ENCODE measurements at places on chromosomes 12 and 14. TPM values are rescaled to one million over a fixed set of nuclear protein-coding genes. Genes with fewer than 3 reads are reported as not detected.
A peak's percentile ranks its signal among the peaks of the same experiment; 100 is the strongest.

DNA sequence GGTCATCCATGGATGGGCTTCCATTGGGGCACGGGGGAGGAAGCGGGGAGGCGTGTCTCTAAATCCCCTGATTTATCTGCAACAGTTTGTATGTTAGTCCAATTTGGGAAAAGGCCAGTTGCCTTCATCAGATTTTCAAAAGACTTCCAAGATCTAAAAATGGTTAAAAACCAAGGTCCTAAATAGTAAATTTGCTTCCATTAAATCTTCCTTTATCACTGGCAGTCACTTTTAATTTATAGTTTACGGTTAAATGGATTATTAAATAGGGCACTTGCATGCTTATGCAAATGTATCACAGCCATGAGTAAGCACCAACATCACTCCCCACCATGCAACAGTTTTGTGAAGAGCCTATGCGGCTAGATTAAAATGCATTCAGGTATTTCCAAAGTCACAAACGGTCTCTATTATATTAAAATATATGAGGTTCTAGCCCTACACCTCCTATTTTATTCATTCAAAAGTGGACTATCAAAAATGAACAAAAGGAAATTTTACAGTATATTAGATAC is 108.2 kb upstream of the GPHB5 start:
- no peak overlapping the region for H3K27ac ChIP-seq
- peaks cover 2% of the 10 kb centered on the region for H3K36me3 ChIP-seq
- H3K27me3 ChIP-seq: no peaks in the 10 kb centered on the region
- H3K4me1 ChIP-seq: no peaks in the 10 kb centered on the region

GRCh38 chr14:60771117-60771516 is 36.6 kb downstream of the MNAT1 start:
- no peaks in the 10 kb centered on the region for H3K36me3 ChIP-seq
- H3K27ac ChIP-seq: no peak overlapping the region
- H3K27me3 ChIP-seq: no peaks in the 10 kb centered on the region
- no peak for DNase-seq
- no peak overlapping the region for H3K4me3 ChIP-seq
- H3K4me1 ChIP-seq: no peaks in the 10 kb centered on the region

GRCh38 chr12:63816031-63816430 is 28.5 kb upstream of the SRGAP1 start:
- H3K27ac ChIP-seq: no peak overlapping the region
- no peak for DNase-seq
- no peaks in the 10 kb centered on the region for H3K27me3 ChIP-seq
- no peaks in the 10 kb centered on the region for H3K36me3 ChIP-seq
- no peaks in the 10 kb centered on the region for H3K4me1 ChIP-seq

DNA sequence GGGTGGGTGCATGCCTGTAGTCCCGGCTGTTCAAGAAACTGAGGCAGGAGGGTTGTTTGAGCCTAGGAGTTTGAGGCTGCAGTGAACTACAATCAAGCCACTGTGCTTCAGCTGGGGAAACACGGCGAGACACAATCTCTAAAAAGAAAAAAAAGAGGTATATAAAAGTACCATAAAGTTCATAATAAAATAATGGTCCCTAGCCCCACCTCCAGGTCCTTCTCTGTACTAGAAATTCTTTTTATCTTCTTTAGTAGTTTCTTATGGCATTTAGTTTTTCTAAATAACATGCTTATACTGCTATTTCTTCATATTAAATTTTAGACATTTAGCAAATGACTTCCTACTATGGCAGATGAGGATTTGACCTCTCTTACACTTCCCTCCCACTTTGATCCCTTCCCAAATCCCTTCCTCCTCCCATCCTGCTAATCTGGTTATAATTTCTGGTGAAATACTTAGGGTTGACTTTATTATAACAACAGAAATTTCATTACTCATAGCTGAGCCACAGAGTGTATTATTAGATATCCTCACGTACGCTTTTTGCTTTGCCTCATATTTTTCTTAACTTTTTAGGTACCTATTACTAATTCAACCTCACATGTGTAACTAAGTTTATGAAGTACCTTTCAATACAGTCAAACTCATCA is 94.7 kb downstream of the SLC41A2 start:
- no peak for DNase-seq
- H3K36me3 ChIP-seq: no peaks in the 10 kb centered on the region
- H3K4me1 ChIP-seq: no peaks in the 10 kb centered on the region
- H3K27me3 ChIP-seq: no peaks in the 10 kb centered on the region
- no peak overlapping the region for H3K27ac ChIP-seq

DNA sequence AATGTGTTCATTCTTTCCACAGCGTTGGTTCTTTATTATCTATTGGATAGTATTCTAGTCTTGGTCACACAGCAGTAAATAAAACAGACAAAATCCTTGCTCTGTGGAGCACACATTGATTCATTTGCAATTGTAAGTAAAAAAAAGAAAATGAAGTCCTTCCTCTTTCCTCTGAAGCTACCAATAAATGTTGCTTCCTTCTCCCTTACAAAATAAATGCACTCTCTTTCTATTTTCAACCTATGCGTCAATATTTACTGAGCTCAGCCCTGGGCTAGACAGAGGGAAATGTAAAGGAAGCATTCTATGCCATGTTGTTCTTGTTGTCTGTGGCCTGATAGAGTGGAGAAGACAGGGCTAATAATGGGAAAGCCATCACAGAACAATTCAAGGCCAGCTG is 2.9 kb downstream of the ABHD12B start:
- H3K36me3 ChIP-seq: no peaks in the 10 kb centered on the region
- H3K4me1 ChIP-seq: no peaks in the 10 kb centered on the region

- no peaks in the 10 kb centered on the region for H3K4me1 ChIP-seq
- no peak overlapping the region for H3K27ac ChIP-seq
- H3K4me3 ChIP-seq: no peak overlapping the region
- DNase-seq: no peak
- H3K36me3 ChIP-seq: no peaks in the 10 kb centered on the region
Observed at GRCh38 chr14:31505411-31505810, 17.6 kb upstream of the GPR33 start.

GRCh38 chr12:84492351-84492883 is 420.2 kb downstream of the SLC6A15 start:
- DNase-seq: no peak
- H3K4me3 ChIP-seq: no peak overlapping the region
- no peaks in the 10 kb centered on the region for H3K36me3 ChIP-seq
- H3K27ac ChIP-seq: no peak overlapping the region

GRCh38 chr12:107564946-107565345 is 120.7 kb upstream of the PWP1 start:
- no peaks in the 10 kb centered on the region for H3K27me3 ChIP-seq
- DNase-seq: peak; percentile 59
- no peaks in the 10 kb centered on the region for H3K36me3 ChIP-seq
- H3K27ac ChIP-seq: no peak overlapping the region
- peaks cover 13% of the 10 kb centered on the region for H3K4me1 ChIP-seq

DNA sequence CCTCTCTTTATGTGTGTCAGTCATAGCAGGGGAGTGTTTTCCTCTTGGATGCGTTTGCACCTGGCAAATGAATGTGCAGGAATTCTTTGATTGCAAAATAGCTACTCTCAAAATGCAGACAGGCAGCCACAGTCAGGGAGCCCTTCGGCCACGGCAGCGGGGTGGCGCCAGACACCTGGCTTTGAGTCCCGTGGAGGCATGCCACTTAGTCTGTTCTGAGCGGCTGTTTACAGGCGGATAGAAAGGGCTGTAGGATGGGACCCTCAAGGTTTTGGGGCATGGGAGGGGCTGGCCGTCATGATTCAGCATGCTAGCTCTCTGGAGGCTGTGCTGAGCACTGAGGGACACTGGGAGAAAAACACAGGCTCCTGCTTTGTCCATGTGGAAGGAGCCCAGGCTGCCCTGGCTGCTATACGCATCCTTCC is 117.1 kb downstream of the SLC25A47 start:
- H3K4me3 ChIP-seq: no peak overlapping the region
- no peaks in the 10 kb centered on the region for H3K27me3 ChIP-seq
- peaks cover 19% of the 10 kb centered on the region for H3K4me1 ChIP-seq
- no peaks in the 10 kb centered on the region for H3K36me3 ChIP-seq

GRCh38 chr12:117921929-117922777 is 46.6 kb downstream of the KSR2 start:
- no peak overlapping the region for H3K27ac ChIP-seq
- no peaks in the 10 kb centered on the region for H3K4me1 ChIP-seq
- no peak overlapping the region for H3K4me3 ChIP-seq
- H3K27me3 ChIP-seq: no peaks in the 10 kb centered on the region
- DNase-seq: no peak

Gene MYRFL
- polyA plus RNA-seq: 14.9 TPM

Gene ANKRD33
- polyA plus RNA-seq: 0.06 TPM

Gene CBLN3
- polyA plus RNA-seq: 5.6 TPM

Gene ADCY4
- polyA plus RNA-seq: 10.5 TPM

Gene SIX4
- 0.40 TPM for polyA plus RNA-seq

Gene SLC10A1
- 0.13 TPM for polyA plus RNA-seq

Gene GIT2
- polyA plus RNA-seq: 39.7 TPM

Gene ARMH4
- 3.8 TPM for polyA plus RNA-seq

Gene FGD6
- 12.3 TPM for polyA plus RNA-seq

Gene C12orf60
- polyA plus RNA-seq: 1.8 TPM

Gene PRB4
- not detected for polyA plus RNA-seq

All from large intestine (tissue), 12 donors.